ENCODE measurements at places on chromosomes 16 and 17. TPM values are rescaled to one million over a fixed set of nuclear protein-coding genes. Genes with fewer than 3 reads are reported as not detected.
A peak's percentile ranks its signal among the peaks of the same experiment; 100 is the strongest.

DNA sequence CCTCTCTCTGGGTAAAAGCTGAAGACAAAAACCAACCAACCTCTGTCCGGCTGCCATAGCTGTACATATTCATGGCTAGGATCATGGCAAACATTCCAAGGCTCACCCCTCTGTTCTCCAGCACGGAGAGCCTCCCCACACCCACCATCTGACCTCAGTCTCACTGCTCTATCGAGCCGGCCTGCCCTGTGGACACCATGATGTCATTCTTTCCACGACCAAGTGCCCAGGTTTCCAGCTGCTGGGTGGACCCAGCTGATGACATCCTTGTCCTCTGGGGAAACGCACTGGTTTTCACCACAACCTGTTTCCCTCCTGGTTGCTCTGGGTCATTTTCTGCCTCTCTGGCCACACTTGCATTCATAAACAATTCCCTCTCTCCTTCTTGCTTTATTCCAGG, 67.7 kb downstream of the NDEL1 start:
- peak; percentile 12 for DNase-seq

- DNase-seq = no peak
These were observed 119.0 kb downstream of the SPECC1 start for GRCh38 chr17:20128036-20128667.

DNA sequence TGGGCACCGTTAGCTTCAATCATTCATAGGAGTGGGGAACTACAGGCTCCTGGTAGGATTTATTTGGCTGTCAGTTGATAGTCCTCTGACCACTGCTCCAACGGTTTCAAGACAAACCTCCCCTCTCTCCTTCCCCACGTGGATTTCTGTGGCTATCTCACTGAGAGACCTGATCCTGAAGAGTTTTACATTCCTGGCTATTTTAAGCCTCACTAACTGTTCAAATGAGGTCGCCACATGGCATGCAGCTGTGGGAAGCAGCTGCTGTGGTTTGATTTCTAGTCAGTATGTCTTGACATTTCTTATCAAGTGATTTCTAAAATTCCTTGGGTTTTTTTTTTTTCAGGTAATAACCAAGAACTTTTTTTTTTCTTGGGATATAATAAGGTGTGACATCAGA, 38.3 kb downstream of the CDK5R1 start:
- peak; percentile 98 for DNase-seq

DNA sequence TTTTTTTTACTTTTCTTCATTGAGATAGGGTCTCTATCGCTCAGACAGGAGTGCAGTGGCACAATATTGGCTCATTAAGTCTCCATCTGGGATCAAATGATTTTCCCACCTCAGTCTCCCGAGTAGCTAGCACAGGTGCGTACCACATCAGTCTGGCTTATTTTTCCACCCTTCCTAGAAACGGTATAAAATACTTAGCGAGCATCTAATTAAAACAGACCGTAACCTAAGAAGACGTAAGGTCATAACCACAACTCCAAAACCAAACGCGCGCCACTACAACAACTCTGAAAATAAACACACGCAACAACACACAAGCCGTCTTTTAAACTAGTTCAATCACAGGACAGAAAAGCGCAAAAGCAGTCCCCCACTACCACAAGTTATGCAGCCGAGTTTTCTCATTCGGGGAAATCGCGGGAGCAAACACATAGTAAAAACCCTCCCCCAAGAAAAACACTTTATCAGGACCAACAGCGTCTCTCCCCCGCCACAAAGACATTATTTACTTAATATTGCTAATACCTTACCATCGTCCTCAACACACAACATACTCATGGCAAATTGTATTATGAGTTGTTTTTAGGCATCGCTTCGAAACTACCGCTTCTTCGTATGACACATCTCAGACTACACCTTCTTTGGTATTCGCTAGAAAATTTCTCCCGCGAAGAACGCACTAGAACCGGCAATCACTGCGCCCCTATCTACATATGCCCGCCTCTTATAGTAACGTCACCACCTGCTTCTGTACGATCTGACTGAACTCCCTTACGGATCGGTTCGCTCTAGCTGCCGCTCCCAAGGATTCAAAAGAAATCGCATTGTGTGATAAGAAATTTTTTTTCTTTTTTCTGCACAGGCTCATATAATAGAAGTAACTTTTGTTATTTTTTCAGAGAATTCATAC, 32.8 kb downstream of the TEX14 start:
- DNase-seq = peak; percentile 95

- no peak for DNase-seq
These were observed 15.3 kb downstream of the ITGAM start for GRCh38 chr16:31274831-31275816.

DNA sequence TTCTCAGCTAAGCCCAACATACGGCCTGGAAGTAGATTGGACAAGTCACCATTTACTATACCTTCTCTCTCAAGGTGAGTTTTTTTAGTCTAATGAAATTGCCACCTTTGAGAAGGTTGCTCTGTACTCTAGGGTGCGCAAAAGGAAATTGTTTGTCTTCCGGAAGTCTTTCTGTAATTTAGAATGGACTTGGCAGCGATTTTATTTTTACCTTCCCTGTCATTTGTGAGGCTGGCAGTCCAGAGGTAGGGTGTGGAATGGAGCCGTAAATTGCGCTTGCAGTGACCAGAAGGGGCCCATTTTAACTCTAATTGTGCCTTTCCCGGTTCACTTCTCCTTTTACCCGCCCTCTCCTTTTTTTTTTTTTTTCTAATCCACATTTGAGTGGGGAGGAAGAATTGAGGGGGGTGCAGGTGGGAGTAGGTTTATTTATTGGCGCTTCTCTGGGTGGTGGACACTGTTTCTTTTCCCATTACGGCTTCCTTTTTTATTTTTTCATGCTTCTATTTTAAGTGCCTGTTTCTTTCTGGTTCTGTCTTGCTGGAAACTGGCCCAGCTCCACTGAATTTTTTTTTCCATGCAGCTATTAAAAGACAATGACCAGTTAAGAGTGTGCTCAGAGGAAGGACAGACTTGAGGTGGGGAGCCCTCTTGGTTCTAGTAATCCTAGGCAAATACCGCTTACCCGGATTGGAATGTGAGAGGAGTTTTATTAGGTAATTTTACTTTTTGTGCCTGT, 89.7 kb upstream of the CLEC18A start:
- peak; percentile 95 for DNase-seq

GRCh38 chr16:81850197-81850944, 71.3 kb downstream of the PLCG2 start:
- no peak for DNase-seq

DNA sequence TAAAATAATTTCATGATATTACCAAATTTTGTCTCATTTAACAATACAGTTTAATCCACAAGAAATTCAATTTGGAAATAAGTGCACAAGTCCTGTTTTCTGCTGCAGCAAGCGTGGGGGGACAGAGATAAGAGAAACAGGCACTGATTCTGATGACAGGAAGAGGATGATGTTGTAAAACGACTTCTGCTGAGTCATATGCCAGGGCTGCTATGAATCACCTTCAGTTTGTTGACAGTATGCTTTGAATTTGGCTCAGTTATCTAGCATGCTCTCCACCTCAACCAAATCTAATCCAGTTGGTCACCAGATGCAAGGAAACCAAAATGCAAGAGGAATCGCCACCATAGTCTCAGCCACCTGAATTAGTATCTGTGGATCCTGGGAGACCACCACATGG, 244.1 kb upstream of the MON1B start:
- DNase-seq = peak; percentile 13

Gene C17orf100
- total RNA-seq = 0.31 TPM

Gene NXPH3
- total RNA-seq = not detected

- DNase-seq = no peak
These were observed 32.7 kb downstream of the CDK5RAP3 start for GRCh38 chr17:48003417-48004151.

DNA sequence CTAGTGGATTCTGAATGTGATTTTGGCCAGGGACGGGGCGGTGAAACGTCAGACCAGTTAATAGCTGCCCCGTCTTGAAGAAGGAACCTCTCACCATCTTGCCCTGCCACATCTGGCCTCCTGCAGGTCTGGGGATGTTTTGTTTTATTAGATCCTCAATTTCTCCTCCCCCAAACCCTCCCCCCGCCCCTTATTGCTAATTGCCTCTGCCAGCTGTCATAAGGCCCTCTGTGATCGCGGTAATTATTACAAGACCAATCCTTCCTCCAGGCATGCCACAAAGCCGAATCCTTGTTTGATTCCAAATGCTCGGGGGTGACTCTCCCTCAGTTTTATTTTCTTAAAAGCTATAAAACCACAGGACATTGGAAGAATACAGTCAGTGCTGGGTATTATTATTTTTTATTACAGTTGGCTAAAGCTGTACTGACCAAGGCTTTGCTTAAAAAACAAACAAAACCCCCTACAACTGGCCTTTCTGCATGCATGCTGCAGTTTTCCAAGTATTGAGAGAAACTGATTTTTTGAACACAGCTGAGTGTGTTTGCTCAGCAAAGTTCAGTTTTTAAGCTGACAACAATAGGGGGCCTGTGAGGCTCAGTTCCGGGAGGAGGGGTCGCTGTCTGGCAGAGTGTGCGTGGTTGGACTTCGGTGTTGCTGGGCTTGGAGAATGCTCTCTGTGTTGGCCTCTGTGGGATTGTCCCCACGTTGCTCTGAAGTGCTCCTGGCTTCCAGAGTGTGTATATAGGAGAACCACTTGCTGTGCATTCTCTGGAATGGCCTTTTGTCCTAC, 1.7 kb downstream of the KSR1 start:
- DNase-seq = peak; percentile 28

- no peak for DNase-seq
These were observed 19.8 kb upstream of the ICAM2 start for GRCh38 chr17:64040206-64040605.

- DNase-seq = no peak
These were observed 61.5 kb downstream of the HELZ start for GRCh38 chr17:67183531-67183930.

DNA sequence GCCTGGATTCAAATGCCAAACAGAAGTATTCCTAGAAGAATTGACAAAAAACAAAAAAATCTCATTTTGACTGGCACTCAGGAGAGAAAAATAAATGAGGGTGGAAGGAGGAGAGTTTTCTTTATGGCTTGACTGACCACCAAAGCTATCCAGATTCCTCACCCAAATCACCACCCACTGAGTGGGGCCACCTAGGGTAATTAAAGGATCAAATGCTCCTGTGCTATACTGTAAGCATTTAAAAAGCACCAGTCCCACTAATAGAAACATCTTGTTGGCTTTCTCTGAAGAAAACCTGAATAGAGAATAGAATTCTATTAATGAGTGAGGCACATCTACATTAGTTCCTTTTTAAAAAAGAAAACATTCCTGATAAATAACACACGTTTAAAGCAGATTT, 163.3 kb downstream of the ANKFN1 start:
- no peak for DNase-seq

Gene CIAO3
- total RNA-seq = 39.2 TPM

- no peak for DNase-seq
These were observed 6.7 kb downstream of the ABCC3 start for GRCh38 chr17:50641357-50641756.

- DNase-seq = peak; percentile 66
These were observed 24.1 kb downstream of the NPTX1 start for GRCh38 chr17:80452173-80452915.

DNA sequence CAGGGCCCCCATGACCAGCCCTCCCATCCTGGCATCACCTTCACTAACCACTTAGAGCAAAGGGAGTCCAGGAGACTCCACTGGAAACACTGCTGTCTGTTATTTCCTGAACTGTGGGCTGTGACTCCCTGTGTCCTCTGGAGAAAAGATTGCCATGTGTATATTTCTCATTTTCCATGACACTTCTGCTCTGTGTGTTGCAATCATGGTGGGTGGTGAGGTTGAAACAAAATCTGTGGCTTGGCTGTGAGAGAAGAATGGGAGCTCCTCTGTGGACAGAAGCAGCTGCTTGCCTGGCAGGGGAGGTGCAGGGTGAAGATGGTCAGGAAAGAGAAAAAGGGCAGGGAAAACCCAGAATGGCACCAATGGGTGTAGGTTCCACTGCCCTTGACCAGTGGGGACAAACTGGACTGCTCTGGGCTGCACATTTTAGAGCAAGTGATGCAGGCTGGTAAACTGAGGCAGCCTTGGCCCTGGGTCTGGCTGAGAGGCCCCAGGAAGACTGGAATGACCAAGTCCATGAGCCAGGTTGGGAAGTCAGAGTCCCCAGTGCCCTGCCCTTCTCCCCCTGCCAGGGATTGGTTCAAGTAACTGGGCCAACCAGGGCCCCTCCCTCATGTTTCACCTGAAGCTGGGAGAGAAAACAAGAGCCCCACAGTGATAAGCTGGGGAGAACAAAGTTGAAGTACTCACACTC, 314.3 kb downstream of the C16orf95 start:
- peak; percentile 96 for DNase-seq

DNA sequence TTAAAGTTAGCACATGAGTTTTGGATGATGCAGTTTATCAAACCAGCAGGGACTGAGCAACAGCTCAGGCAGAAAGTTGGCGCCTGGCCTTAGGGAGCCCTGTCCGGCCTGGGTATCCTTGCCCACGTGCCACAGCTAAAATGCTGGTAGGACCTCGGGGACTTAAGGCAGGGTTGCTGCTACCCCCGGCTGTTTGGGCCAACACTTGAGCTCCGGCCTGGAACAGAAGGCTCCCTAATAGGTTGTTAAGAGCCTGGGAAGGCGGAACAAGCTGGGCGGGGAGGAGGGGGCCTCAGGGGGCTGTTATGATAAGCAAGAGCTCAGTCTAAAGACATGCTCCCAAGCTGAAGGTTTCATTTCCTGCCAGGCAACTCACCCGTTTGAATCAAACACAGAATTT, 39.7 kb downstream of the CUEDC1 start:
- DNase-seq = peak; percentile 52

GRCh38 chr17:8294814-8295316, 335 bp downstream of the SLC25A35 start:
- no peak for DNase-seq

GRCh38 chr17:81684442-81684911, 666 bp downstream of the HGS start:
- DNase-seq = no peak

DNA sequence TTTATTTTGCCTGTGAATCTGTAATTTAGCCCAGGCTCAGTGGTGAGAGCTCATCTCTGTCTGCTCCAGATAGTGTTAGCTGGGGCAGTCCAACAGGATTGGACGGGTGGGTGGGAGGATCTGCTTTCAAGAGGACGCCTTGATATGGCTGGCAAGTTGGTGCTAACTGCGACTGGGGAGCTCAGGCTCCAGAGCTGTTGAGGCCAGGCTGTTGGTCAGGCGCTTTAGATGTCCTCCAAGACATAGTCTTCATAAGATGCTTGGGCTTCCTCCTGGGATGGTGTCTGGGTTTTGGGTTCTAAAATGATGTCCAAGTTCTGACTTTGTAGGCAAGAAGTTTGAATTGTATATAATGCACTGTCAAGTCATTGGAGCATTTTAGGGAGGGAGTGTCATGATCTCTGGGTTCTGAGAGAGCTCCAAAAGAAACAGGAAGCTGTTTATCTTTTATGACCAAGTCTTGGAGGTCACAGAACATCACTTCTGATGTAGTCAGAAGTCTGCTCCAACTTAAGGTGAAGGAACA, 12.8 kb upstream of the PCTP start:
- no peak for DNase-seq

Gene PRKCB
- total RNA-seq = not detected

- DNase-seq = peak; percentile 77
These were observed 24.2 kb downstream of the KLHL36 start for GRCh38 chr16:84672276-84673202.
